ENCODE measurements at places on chromosomes 1 and 21.

GRCh38 chr21:17679002-17679600, 66.4 kb upstream of the BTG3 start:
- peak; percentile 77 for DNase-seq

GRCh38 chr1:200179781-200180160, 152.3 kb downstream of the NR5A2 start:
- no peak for DNase-seq

DNA sequence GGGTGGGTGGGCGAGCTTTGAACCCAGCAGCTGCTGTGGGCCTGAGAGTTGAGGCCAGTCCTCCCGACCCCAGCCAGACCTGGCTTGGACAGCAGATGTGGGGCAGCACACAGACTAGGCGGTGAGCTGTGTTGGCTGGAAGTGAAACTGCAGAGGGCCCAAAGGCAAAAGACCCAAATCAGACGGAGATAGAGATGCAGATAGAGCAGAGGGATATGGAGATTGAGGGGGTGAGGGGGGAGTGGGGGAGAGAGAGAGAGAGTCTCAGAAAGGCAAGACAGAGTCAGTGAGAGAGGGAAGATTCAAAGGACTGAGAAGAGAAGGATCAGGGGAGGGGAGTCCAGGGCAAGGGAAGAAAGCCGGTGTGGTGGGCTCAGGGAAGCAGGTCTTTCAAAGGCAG, 17.0 kb upstream of the POU3F1 start:
- DNase-seq = no peak

DNA sequence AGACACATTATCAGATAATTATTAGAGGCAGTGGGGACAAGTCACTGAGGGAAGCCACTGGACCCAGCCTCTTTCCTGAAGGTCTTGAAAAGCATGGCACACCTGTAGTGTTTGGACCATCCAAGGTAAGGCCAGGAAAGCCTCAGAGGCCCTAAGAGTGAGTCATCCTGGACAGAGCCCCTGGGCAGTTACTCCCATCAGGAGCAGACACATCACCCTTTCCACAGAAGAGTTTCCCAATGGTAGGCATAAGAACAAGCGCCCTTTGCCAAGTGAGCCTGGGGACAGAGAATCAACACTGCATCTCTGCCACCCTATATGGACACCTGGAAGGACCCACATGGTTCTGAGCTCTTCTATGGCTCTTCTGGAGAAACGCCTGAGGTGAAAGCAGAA, 136.0 kb downstream of the PLXNA2 start:
- DNase-seq = no peak

DNA sequence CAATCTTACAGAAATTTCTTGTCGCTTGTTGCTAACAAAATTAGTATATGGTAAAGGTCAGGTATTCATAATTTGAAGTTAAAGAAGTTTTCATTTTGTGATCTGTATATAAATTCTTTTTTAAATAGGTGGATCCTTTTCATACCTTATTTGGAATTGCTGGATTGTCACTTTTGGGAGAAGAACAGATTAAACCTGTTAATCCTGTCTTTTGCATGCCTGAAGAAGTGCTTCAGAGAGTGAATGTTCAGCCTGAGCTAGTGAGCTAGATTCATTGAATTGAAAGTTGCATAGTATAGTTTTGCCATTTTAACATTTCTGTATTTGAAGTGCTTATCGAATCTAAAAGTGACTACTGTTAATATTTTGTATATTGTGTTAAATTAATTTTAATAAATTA, 2.3 kb upstream of the MSH4 start:
- DNase-seq = no peak

GRCh38 chr1:87642581-87643221, 314.0 kb downstream of the LMO4 start:
- no peak for DNase-seq

- peak; percentile 27 for DNase-seq
These were observed 66.7 kb downstream of the RPAP2 start for GRCh38 chr1:92365378-92366039.

DNA sequence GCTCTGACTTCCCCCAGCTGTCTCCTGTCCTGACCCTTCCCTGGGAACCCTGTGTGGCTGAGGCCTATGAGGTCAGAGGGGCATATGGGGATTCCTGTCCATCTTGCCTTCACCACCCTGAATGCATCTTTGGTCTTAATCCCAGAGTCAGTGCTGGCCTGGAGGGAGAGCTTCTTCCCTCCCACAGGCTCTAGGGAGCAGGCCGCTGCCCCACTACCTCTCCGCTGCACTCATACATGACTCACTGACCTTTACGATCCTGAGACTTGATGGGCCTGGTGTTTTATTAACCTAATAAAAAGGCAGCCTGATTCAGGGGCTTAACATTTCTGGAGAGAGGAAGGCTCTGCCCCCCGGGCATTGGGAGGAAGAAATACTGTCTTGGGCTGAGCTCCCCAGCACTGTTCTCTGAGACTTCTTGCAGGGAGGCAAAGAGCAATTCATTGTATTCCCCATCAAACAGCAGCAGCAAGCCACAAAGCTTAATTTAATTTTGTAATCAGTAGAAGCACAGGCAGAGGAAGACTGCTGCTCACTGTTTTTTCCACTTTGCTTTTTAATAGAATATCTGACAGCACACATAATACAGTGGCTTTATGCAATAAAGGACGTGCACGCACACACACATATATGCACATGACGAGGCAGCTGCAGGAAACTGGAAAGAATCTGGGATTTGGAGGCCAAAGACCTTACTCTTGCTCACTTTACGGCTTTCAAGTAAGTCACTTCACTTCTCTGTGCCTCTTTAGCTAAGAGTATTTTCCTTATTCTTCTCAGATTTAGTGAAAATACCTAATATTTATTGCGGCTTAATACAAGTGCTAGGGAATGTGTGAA, 89.2 kb upstream of the GRIK3 start:
- DNase-seq = no peak

DNA sequence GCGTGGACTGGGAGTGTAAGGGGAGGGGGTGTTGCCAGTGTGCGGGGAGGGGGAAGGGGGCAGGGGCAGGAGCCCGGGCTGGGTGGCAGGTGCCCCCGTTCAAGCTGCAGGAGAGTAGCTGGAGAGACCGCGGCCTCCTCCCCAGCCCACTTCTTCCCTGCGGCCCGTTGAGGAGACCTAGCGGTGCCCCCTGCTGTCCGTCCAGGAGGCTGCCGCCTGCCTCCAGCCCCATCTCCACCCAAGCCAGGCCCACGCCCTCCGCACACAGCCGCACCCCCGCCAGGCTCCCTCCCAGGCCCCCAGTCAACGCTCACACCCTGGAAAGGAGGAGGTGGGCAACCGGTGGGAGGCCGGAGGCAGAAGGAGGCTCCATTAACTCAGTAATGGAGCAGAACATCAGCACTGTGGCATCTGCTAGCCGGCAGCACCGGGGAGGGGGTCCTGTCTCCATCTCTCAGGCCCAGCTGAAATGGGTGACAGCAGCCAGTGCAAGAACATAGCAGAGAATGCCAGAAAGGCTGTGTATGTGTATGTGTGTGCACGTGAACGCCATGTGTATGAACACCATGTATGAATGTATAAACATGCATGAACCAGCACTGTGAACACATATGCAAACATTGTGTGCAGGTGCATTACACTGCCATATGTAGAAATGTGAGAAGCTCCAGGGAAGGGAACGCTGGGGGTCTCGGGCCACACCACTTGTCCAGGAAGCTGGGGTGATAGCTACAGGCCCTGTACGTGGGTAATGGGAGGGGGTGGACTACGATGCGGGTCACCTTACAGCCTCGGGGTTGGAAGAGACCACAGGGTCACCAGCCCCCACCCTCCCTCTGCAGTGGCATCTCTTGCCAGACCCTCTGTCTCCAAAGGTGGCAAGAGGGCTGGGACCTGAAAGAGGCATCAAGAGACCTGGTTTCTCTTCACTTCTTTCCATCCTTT, 84.6 kb downstream of the SYT2 start:
- DNase-seq = peak; percentile 58

GRCh38 chr1:72326494-72326893, 44.2 kb upstream of the NEGR1 start:
- DNase-seq = no peak
